Mucosa of gallbladder (tissue), 1 donor: ENCODE measurements at places on chromosomes 3 and 15. TPM values are rescaled to one million over a fixed set of nuclear protein-coding genes. Genes with fewer than 3 reads are reported as not detected.

- no peak for DNase-seq
These were observed 108.6 kb downstream of the TMEM266 start for GRCh38 chr15:76168237-76168984.

- DNase-seq, result peak; percentile 27
These were observed 4.7 kb downstream of the EHD4 start for GRCh38 chr15:41967506-41968206.

- peak; percentile 61 for DNase-seq
These were observed 731 bp downstream of the FYTTD1 start for GRCh38 chr3:197750396-197750831.

DNA sequence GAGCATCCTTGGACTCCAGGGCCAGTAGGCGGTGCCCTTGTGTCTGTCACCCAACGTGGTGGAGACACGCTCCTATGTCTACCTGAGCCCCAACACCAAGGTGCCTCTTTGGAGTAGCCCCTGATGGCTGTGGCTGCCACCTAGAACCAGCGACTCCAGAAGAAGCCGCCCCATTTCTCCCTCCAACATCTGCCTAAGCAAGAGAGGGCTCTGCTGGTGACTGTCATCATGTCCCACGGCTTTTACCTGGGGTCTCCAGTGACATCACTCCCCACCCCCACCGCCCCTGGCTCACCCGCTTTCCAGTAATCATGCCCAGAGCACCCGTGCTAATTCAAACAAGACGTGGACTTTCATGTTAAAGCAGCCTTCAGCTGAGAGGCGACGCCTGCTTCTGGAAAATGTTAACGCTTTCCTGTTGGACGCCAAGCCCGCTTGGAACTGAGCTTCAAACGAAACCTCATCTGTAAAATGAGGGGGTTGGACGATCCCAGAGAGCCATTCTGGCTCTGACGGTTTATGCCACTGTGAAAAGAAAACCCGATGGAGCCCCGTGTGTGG, 57.0 kb downstream of the ISG20 start:
- DNase-seq, result no peak

- DNase-seq, result no peak
These were observed 1.2 kb downstream of the COL8A1 start for GRCh38 chr3:99639579-99639978.

DNA sequence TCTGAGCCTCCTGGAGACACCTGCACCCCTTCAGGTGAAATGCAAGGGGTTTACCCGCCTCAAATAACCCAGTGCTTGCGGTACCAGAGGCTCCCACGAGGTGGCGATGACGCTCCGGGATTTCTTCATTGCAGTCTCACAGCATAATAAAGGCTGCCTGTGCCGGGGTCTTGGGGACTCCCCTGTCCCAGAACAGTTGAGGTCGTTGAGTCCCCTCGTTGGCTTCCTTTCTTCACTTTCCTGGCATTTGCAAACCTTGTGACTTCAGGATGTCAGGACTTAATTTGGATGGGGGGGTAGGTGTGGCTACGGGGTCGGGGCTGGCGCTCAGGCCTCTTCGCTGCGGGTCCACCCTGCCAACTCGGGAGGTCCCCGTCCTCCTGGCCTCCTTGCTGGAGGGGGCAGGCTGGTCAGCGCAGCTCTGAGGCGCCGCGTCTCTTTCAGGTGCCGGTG, 1.3 kb downstream of the GNAT1 start:
- DNase-seq, result peak; percentile 72

DNA sequence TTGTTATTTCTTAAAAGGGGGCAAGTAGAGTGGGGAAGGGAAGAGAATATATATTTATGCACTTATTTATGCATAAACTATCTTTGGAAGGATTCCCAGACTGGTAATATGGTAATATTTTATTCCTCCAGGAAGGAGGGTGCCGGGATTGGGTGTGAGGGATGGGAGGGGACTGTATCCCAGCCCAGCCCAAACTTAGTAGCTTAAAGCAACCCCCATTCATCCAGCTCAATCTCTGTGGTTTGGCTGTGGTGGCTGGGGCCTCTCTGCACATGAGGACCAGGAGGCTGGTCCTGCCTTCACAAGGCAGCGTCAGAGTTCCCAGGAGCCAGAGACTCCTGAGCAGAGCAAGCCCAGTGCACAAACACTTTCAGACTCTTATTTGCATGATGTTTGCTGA, 48.4 kb downstream of the CCNL1 start:
- no peak for DNase-seq

GRCh38 chr15:25727867-25728600, 135.1 kb downstream of the ATP10A start:
- DNase-seq, result peak; percentile 1

DNA sequence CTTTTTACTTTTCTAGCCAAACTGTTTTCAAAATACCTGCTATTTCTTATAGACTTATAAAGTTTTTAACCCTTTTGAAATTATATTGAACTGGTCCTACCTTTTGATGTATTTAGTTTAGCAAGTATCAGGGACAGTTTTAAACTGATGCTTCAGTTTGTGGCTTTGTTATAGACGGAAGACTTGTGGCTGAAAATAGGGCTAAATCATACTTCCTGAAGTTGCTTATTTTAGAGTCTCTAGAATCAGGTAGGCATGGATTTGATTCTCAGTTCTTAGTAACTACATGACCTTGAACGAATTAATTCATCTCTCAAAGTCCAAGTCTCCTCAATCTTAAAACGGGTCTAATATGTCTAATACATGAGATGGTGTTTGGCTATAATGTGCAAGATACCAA, 322.8 kb downstream of the RAP2B start:
- no peak for DNase-seq

DNA sequence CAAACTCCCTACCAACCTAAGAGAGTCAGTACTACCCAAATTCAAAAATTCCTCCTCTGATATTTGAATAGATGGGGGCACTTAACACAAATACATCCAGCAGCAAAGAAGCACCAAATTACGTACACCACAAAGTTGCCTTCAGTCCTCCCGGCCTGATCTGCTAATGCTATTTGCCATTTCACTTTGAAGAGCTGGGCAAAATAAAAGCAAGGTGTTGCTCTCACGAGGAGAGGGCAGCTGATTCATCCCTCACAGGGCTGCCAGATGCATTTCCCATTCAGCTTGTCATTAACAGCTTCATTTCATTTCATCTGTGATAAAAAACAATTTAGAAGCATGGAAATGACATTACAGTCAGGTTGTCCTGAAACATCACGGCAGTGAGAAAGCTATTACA, 283.4 kb upstream of the VEPH1 start:
- DNase-seq, result no peak

- peak; percentile 59 for DNase-seq
These were observed 165.6 kb downstream of the NSMCE3 start for GRCh38 chr15:29103824-29104565.

- DNase-seq, result no peak
These were observed 36.7 kb downstream of the SPESP1 start for GRCh38 chr15:68966996-68967395.

GRCh38 chr15:80694611-80695098, 455 bp upstream of the ABHD17C start:
- DNase-seq, result no peak

DNA sequence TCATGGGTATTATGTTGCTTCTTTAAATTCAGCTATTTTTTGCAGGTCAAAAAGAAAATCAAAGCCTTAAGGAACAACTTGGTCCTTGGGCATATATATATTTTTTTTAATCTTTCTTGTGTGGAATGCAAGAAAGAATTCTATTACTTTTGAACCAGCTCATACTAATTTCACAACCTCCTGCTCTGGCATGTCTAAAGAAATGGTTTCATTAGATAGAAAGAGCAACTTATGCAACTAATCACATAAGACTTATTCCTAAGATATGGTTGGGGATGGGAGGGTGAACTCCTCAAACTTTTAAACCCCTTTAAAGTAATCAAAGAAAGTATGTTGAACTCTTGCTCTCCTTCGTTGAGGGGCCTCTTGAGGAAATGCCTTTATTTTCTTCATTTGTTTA, 114.9 kb downstream of the GMNC start:
- no peak for DNase-seq

DNA sequence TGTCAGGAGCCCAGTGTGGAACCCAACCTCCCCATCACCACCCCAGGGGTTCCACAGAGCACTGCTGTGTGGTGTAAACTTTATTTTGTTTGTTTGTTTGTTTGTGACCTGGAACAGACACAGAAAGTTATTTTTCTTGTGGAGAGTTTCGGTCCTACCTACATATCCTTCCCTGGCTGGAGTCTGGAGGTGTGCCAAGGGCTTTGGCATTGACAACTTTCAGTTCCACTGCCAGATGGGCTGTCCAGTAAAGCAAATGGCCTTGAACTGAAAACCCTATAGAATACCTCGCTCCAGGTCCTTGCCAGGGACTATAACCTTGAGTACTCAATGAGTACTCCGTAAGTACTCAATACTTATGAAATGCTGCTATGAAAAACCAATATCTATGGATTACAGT, 103.5 kb downstream of the MITF start:
- no peak for DNase-seq

The EDC3 gene
- total RNA-seq, result 35.9 TPM

The CPB1 gene
- total RNA-seq, result 16.5 TPM

The KY gene
- total RNA-seq, result 1.6 TPM

The FBXW12 gene
- total RNA-seq, result not detected

The WWTR1 gene
- 82.8 TPM for total RNA-seq
